Muscle of arm (tissue), 14 donors: ENCODE measurements at places on chromosomes 2 and 18. TPM values are rescaled to one million over a fixed set of nuclear protein-coding genes. Genes with fewer than 3 reads are reported as not detected.

POTEI gene
- 0.05 TPM for polyA plus RNA-seq

SPATS2L gene
- 250 TPM for polyA plus RNA-seq

DNA sequence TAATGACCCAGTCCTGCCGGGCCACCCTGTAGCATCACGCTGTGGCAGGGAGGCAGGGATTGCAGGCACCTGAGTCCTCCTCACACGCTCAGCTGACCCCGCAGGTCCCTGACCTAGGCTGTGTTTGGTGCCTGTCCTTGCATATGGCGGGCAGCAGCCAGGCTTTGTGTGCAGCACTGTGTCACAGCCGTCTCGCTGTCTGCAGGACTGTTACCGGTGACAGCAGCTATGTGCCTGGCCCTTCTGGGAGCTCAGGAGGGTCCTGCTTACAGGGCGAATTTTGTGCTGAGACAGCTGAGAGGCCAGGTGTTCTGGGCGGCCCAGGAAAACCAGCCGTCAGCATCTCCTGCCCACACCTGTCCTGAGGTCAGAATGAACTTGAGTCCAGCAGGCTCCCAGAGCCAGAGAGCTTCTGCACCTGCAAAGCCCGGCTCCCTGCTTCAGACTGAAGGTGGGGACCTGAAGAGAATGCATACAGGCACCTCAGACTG is 10.4 kb upstream of the ARID5A start:
- no peak for DNase-seq

FLACC1 gene
- polyA plus RNA-seq: 2.8 TPM

ELOA2 gene
- polyA plus RNA-seq: not detected

IL36A gene
- polyA plus RNA-seq: not detected

DNA sequence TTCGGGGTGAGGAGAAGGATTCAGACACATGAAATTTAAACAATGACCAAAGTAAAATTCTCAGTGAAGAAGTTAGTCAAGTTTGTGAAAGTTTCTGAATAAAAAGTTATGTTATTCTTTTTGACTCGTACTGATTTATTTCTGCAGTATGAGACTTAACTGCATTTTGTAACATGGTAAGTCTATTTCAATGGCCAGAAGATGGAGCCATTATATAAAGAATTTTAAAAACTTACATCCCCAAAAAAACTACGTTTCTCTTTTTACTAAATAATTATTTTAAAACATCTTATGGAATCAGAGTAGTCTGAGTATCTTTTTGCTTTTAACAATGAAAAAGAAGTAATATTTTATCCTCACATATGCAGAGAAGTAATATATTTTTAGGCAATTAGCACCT is 51.4 kb upstream of the SCN1A start:
- no peak for DNase-seq

SLC9A4 gene
- 0.05 TPM for polyA plus RNA-seq

DNA sequence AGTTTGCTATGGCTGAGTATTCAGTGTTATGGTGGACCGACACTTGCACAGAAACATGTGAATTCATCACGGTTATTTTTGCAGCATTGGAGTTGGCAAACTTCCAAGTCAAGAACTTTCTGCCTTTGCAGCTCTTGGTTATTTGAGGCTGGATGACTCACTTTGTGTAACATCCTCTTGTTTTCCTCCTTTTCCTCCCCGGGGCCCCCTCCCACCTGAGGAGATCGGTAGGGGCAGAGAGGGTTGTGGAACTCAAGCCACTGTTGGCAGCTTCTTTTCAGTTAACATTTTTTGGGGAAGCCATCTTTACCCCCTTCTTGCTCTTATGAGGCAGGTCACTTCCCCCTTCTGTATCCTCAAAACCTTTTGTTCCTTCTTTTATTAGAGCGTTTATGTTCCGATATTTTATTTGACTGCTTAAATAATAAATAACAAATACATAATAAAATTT is 48.6 kb downstream of the DDX1 start:
- no peak for DNase-seq
